Stimulated activated CD4-positive, alpha-beta T cell treated with anti-CD3 and anti-CD28 coated beads, Interleukin-1b, Interleukin-23, amount 100 ng/mL, for 24 hours (primary cell): ENCODE measurements at places on chromosomes 5 and 9.

GRCh38 chr9:124760719-124761118 is 10.4 kb downstream of the NR6A1 start:
- no peak for DNase-seq

- DNase-seq, result no peak
These were observed 160.2 kb upstream of the TBCA start for GRCh38 chr5:77936365-77936693.

GRCh38 chr5:132193165-132193694 is 34.4 kb downstream of the P4HA2 start:
- DNase-seq, result no peak

GRCh38 chr5:22844155-22844554 is 9.0 kb downstream of the CDH12 start:
- no peak for DNase-seq

GRCh38 chr5:50359187-50359586 is 81.9 kb downstream of the EMB start:
- no peak for DNase-seq

GRCh38 chr9:34520096-34520495 is 2.7 kb downstream of the ENHO start:
- no peak for DNase-seq

DNA sequence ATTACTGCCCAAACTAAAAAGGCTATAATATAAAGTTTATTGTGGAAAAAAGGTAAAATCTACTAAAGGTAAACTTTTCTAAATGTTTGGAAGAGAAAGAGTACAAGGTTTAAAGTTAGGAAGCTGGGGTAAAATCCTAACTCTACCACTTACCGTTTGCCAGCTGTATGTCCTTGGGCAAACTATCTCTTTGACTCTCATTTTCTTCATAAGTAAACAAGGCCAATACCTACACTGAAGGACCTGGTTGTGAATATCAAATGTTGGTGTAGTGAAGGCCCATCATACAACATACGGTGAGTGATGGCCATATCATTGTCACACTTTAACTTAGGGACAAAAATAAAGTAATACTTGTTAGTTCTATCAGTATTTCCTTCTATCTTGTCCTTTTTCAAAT is 34.9 kb downstream of the ABHD17B start:
- DNase-seq, result no peak

GRCh38 chr9:85223506-85224125 is 518.1 kb downstream of the AGTPBP1 start:
- DNase-seq, result no peak

DNA sequence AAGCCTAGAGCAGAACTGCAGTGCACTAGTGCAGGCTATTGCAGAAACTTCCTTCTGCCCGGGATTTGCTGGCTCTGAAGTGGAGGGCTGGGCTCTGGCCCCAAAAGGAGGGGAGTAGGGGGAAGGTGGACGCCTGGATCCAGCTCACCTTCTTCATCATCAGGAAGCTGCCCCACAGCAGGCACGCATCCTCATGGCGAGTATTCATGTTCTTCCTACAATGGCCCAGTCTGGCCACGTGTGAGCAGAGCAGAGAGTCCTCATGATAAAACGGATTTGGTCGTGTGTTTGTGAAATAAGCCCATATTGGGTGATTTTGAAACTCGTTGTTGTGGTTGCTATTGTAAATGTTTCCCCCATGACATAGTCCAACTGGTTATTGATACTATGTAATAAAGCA is 8.2 kb upstream of the GLIPR2 start:
- no peak for DNase-seq

GRCh38 chr9:98087420-98088354 is 31.2 kb downstream of the NANS start:
- DNase-seq, result no peak

DNA sequence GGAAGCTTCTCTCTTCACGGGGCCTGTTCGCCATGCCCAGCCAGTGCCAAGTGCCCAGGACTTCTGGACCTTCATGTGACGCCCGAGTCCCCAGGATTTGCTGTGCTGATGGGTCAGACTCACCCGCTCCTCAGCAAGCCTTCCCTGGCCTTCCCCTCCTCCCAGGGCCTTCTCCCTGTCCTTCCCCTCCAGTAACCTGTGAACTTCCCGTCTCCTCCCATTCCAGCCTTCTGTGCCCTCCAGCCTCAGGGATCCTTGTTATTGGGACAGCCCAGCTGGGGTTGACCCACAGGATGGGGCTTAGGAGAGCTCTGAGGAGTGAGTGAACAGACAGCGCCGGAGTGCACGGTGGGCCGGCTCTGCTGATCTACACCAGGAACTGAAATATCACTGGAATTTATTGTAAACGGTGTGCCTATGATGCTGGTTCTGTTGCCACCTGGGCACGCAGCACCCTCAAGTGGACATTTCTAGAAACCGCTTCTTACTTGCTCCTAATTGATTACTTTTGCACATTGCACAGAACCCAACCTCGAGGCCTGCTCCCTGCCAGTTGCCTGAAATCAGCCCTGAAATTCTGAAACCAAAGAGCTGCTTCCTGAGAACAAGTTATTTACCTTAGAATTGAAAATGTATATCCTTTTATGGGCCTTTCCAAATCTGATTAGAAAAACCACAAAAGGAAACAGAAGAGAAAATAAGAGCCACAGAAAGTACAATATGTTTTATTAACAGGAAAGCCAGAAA is 1.5 kb downstream of the SPAAR start:
- DNase-seq, result no peak

GRCh38 chr5:68315679-68316271 is 100.2 kb downstream of the PIK3R1 start:
- no peak for DNase-seq

GRCh38 chr5:77181173-77181572 is 29.3 kb upstream of the PDE8B start:
- no peak for DNase-seq

- no peak for DNase-seq
These were observed 810.9 kb upstream of the ACO1 start for GRCh38 chr9:31573561-31573960.

DNA sequence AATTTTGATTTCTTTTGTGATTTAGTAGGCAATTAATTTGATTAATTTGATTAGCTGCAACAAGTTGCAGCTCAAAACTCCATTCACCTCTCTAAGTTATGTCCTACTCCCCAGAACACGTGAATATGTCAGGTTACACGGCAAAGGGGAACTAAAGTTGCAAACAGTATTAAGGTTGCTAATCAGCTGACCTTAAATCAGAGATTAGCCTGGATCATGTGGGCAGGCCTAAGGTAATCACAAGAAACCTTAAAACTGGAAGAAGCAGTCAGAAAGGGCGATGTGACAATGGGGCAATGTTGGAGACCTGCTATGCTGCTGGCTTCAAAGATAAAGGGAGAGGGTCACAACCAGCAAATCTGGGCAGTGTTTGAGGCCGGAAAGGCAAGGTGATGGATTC is 47.3 kb upstream of the ANXA1 start:
- DNase-seq, result no peak

DNA sequence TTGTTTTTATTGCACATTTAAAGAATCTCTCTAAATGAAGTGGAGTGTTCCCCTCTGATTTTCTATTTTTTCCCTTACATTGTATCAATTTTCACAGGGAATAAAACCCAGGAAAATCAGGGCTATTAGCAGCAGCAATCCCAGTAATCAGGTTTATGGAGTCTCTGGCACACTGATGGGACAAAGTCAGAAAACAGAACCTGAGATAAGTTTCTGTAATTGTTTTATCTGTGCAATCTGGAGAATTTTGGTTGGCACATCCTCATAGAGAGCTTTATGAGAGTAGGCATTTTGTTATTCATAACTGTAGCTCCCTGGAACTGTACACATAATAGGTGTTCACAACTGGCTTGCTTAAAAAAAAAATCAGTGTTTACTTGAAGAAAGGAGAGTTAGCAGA is 96.9 kb upstream of the IL6ST start:
- DNase-seq, result no peak

- DNase-seq, result no peak
These were observed 43.6 kb upstream of the TRMT10B start for GRCh38 chr9:37710046-37710445.

DNA sequence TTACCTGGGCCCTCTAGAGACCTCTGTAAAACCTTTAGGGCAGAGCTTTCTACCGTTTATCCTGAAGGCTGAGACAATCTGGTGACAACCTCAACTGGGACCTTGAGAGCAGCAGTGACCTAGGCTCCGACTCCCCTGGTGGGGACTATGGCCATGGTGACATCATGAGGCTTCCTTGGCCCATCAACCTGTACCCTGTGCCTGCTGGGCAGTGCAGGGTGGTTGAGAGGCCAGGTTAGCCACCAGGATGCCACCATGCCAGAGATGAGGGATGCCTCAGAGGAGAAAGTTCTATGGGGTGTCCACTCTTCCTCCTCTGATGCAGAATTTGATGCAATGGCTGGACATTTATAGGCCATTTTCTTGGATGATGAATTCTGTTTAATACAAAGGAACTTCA is 194.8 kb downstream of the PDZD2 start:
- no peak for DNase-seq

GRCh38 chr5:58153255-58153654 is 306.6 kb downstream of the PLK2 start:
- no peak for DNase-seq

DNA sequence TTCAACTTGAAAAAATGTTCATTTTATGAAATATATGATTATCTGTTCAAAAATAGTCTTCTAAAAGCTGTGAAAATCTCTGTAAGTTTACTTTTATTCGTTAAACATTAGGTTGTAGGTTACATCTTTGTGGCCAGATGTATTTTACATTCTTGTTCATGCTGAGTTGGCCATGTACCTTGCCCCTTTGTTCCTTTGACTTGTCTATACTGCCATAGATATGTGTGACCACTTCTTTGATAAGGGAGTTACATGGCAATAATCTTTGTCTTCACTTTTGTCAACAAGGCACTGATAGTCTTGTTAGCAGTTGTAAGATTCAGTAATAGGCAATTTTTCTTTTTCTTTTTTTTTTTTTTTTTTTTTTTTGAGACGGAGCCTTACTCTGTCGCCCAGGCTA is 15.9 kb downstream of the SEC24A start:
- DNase-seq, result no peak

GRCh38 chr9:98226957-98227356 is 28.5 kb downstream of the TBC1D2 start:
- DNase-seq, result no peak

GRCh38 chr9:76729116-76729515 is 35.1 kb upstream of the PCA3 start:
- DNase-seq, result no peak
